ENCODE measurements at places on chromosomes 6 and 20.

GRCh38 chr6:124633655-124634054 lies 328.6 kb upstream of the RNF217 start:
- no peak for DNase-seq

GRCh38 chr6:44942201-44942600 lies 385.9 kb upstream of the RUNX2 start:
- no peak for DNase-seq

- no peak for DNase-seq
Measured at GRCh38 chr6:35419417-35419816, 32.7 kb upstream of the FANCE start.

GRCh38 chr6:25965058-25965457 lies 2.5 kb downstream of the TRIM38 start:
- no peak for DNase-seq

DNA sequence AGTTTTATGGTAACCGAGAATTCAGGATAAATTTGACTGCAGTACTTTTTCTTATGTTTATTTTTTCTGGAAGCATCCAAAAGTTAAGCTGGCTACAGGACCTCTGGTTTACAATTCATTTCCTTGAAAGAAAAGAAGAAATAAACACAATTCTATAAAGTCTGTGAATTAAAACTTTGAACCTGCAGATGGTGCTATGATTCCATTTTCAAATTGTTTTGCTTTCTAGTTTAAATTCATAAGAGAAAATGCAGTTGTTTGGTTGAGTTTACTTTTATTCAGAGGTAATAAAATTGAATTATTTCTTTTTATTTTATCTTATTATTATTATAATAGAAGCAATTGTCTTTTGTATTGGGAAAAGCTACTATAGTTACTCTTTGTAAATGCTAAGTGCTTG lies 1.8 kb upstream of the VIP start:
- DNase-seq: no peak
